ENCODE measurements at places on chromosomes 3 and 15.

DNA sequence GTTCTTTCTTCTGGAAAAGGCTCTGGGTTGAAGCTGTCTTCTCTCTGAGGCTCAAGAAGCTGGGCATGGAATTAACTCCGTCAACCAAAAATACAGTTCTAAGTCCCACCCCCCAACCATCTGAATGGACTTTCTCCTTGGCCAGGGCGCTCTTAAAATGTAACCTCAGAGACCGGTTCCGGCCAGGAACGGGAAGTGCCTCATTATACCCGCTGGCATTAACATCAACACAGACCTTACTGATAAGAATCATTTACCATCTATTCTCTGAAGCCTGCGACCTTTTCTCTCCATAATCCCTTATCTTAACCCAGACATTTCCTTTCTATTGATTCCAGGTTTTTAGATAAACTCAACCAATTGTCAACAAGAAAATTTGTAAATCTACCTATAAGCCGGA lies 64.7 kb downstream of the ATP1B3 start:
- DNase-seq: no peak

DNA sequence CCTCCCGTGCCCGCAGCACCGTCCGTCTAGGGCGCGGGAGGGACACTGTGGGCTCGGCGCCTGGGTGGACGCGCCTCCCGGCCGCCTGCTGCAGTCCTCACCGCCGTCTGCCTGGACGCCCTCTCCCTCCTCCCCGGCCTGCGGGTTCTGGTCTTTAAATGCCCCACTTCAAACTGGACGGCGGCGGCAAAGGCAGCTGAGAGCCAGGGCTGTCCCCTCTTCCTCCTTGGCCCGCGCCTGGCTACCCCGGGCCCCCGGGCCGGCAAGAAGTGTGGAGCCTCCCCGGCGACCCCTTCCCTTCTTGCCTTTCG lies 426 bp downstream of the CBLB start:
- DNase-seq: peak; percentile 18

DNA sequence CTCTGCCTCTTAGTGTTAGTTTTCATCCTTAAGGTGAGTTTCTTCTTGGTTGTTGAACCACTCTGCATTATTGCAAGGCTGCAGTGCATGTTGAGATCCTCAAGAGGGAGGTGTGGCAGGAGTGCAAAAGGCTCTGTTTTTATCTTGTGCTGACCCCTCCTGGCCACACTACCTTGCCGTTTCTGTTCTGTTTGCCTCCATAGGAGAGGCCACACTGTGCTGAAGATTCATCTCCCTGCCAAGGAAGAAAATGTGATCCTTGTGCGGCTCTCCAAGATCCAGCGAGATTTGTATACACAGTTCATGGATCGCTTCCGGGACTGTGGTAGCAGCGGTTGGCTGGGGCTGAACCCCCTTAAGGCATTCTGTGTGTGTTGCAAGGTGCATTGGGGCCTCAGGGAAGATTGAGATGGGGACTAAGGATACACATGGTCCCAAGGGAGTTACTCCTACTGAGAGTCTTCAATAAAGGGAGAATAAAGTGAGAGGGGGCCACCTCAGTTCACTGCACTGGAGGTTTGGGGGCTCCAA lies 33.0 kb upstream of the TEX264 start:
- peak; percentile 63 for DNase-seq

- DNase-seq: peak; percentile 44
These were observed 21.7 kb upstream of the TBC1D21 start for GRCh38 chr15:73851689-73852088.

GRCh38 chr3:99637368-99638111 lies 854 bp upstream of the COL8A1 start:
- DNase-seq: peak; percentile 52

- DNase-seq: no peak
These were observed 32.8 kb upstream of the TOP2B start for GRCh38 chr3:25697553-25697952.

- no peak for DNase-seq
These were observed 32.4 kb downstream of the C2CD4A start for GRCh38 chr15:62099094-62099601.

GRCh38 chr3:153621953-153622352 lies 459.9 kb downstream of the RAP2B start:
- no peak for DNase-seq

GRCh38 chr3:48532271-48532976 lies 24.2 kb downstream of the PFKFB4 start:
- DNase-seq: no peak

DNA sequence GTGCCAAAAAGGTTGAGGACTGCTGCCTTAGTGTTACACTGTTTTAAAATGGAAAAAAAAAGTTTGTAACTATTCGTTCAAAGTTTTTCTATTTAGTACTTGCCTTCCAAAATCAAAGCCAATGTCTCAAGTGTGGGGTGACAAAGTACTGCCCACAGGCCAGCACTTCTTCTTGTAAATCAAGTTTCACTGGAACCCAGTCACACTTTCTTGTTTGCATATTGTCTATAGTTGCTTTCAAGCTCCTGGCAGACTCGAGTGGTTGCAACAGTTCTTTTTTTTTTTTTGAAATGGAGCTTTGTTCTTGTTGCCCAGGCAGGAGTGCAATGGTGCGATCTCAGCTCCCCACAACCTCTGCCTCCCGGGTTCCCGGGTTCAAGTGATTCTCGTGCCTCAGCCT lies 75.3 kb upstream of the RPL35A start:
- no peak for DNase-seq

GRCh38 chr3:106398891-106399600 lies 530.2 kb upstream of the CBLB start:
- DNase-seq: no peak

- DNase-seq: no peak
These were observed 166.7 kb downstream of the RAP2B start for GRCh38 chr3:153328690-153329089.

DNA sequence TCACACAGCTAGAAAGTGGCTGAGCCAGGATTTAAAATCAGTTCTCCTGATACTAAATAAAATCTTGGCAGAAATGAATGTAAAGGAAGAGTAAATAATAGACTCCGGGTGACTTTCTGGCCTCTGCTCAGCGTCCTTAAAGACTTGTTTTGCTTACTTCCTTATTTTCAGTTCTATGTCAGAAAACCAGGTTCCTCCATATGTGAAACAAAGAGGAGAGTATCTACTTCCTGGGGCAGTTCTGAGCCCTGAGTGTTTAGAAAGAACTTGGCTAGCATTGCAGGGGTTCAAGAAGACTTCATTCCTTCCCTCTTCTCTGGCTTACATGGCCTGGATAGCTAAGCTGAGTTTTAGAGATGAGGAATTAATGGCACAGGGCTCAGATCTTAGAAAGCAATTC lies 222.8 kb upstream of the TLE3 start:
- DNase-seq: no peak

DNA sequence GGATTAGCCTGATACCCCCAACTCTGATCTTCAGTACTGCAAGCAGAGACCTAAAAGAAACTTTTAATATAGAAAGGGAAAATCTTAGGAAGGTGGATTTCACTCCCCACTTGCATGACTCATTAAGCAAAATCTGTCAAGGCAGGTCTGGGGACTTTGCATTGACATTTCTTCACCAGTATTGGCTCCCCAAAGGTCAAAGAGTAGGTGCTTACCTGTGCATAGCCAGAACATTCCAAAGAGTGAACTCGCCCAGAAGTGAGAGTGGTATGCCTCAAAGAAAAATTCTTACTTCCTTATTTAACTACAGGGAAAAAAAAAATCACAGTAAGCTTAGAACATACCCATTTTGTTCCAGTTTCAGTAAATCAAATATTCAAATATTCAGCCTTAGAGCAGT lies 140.9 kb upstream of the TP63 start:
- peak; percentile 38 for DNase-seq

DNA sequence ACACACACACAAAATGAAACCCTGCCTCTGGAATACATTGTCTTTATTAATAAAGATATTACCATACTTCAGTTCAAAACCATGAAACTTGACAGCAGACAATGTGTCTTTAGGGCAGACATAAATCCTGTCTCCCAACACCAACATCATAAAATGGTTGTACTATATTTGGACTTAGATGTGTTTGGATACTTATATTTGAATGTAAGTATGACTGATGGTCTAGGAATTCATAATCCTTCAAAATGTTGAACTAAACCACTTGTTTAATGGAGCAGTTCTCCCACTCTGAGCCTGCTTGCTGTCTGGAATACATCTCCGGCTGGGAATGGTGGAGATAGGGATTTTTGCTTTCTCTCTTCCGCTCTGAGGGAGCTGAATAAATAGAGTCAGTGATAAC lies 10.6 kb downstream of the FBN1 start:
- no peak for DNase-seq

- DNase-seq: no peak
These were observed 26.6 kb upstream of the B3GNT5 start for GRCh38 chr3:183226333-183226890.

- DNase-seq: peak; percentile 62
These were observed 60.0 kb downstream of the RPL22L1 start for GRCh38 chr3:170809975-170810357.

DNA sequence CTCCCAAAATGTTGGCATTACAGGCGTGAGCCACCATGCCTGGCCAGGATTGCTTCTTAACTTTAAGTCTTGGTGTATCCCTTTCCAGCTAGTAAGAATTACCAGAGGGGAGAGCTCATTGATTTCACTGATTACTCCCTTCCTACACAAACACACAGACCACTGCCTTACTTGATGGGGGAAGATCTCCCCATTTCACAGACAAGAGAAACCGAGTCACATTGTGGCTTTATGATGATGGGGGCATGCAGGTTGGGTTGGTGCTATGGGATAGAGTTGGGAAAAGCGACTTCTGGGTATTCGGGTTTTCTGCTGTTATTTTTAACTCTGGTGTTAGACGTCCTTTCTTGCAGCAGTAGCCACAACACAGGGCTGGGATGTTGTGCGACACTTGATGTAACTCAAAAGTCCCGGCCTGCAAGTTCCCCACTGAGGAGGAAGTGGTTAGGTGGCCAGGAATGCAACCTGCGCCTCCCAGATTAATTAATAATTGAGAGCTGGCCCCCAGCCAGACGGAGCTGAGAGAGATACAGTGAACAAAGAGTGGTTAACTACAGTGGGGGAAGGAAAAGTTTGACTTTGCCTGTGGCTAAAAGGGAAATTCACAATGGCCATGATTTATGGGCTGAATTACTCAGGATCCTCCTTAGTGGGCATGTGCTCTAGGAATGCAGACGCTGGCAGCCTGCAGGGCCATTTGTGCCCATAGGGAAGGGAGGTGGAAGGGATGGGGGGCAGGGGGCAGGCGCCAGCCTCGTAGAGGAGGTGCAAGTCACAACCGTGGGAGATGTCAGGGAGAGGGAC lies 63.6 kb downstream of the SMAD6 start:
- DNase-seq: peak; percentile 82

DNA sequence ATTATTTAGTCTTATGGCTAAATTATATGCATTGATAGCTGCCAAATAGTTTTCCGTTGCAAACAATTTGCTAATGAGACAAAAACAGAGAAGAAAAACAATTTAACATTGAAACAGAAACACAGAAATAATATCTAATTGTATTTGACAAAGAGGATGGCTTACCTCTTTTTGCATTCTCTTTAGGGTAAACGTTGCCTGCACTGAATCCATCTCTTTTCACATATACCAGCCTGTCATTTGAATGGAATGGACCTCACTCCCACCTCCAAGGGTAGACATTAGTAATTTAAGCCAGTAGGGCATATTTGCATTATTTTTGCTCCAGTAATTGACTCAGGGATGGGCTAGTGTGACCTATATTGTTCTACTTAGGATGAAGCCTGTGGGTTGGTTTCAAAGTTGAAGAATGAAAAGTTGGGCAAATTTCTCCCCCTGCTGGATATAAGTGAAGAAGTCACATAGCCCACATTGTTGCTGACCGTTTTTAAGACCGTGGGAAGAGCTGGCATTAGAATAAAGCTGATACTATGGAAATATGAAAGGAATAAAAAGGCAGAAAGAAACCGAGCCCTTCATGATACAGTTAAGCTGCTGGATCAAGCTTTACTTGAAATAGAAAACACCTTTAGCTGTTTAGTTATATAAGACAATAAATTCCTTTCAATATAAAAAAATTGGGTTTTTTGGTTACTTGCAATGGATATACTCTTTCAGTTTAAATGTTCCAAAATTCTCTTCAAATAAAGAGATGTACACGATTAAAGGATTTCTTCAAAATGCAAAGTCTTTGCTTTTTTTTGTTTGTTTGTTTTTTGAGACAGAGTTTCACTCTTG lies 26.9 kb downstream of the PIERCE2 start:
- peak; percentile 42 for DNase-seq

DNA sequence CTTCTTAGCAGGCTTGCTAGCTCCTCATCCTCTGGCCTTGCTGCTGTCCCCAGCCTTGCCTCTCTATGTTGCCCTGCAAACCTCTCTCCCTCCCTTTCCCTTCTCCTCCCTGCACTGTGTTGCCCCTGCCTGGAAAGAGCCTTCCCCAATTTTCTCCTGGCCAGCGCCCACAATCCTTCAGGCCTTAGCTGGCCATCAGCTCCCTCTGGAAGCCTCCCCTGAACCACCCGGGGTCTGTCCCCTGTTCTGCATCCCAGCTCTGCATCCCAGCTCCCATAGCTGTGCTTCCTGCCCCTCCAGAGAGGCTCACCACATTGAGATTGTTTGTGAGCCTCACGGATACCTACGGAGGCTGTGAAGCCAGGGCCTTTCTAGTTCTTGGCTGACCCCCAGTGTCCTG lies 23.7 kb downstream of the FAM3D start:
- no peak for DNase-seq

DNA sequence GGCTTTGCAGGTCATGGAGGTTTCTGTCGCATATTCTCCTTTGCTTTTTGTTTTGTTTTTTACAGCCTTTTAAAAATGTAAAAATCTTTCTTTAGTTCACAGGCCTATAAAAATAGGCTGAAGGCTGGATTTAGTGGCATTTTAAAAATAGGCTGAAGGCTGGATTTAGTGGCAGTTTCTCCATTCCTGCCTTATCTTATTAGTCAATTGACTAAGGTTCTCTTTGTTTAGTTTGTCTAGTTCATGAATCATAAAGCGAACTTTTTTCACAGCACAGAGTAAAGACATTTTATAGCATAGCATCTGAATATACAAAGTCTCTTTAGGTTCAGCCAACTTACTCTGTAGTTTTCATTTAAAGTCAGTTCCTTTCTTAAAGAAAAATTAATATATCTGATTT lies 31.4 kb downstream of the AP4E1 start:
- no peak for DNase-seq

GRCh38 chr3:29557186-29557585 lies 276.3 kb downstream of the RBMS3 start:
- no peak for DNase-seq

GRCh38 chr3:123290962-123291361 lies 89.2 kb downstream of the SEC22A start:
- DNase-seq: no peak

GRCh38 chr3:149115114-149115513 lies 14.3 kb upstream of the HPS3 start:
- DNase-seq: no peak

All from RWPE1 (cell line).